Fibroblast of skin of right biceps (primary cell): ENCODE measurements at places on chromosomes 6 and 20.
A peak's percentile ranks its signal among the peaks of the same experiment; 100 is the strongest.

- no peak for DNase-seq
Measured at GRCh38 chr20:9279918-9280401, 211.1 kb downstream of the PLCB4 start.

DNA sequence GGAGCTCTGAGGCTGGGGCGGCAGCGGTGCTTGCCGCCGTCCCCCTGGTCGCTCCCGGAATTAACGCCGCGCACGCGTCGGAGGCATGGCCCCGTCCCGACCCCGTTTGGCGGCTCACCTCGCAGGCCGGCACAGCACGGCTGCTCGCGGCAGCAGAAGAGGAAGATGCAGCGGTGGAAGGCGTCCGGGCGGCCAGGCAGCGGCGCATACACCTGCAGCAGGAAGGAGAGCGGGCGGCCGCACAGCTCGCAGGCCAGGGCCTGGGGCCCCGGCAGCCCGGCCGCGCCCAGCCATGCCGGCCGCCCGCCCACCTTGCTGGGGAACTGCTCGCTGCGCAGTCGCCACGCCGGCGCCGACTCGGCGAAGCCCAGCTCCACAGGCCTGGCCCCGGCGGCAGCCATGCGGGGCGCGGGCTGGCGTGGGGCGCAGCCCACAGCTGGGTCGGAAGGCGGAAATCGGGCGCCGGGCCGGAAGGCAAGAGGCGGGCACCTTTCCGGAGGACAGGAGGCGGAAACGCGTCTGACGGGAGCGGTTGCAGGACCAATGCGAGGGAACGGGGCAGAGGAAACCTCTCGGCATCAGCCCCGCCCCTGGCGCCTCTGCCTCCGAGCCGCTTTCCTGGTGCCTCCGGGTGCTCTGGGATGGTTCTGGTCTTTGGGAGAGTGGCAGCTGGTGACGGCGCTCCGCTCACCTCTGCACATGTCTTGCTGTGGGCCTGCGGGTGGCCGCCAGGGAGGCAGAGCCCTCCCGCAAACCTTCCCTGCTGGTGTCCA is at the start of gene PDCD2:
PDCD2 (minus strand) TSS at position 457 of the 773 bp plus-strand sequence; CDS start at position 401, 56 bp downstream.
- DNase-seq: peak; percentile 89

DNA sequence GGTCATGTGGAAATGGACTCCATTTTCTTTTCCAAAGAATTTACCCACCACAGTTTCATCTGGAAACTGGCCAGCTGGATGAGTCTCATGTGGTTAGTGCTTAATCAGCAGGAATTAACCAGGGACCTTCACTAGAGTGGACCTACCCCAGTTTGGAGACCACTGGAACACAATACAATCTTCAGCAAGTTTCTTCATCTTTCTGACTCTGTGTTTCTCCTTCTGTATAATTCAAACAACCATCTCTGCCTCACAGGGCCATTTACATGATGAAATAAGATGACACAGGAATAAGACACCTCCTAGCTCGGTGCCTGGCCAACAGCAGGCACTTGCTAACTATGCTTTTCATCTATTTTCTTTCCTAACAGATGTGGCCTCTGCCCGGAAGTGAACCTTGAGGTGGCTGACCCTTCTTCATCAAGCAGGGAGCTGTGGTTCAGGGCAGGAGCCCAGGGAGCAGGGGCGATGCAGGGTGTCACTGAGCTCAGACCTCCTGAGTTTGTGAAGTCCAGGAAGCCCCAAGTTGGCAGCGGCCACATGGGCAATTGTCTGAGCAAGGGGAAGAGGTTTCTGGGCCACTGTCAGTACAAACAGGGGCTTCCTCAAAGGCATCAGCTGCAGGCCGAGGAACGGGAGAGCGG is 98.8 kb downstream of the SOD2 start:
- DNase-seq: peak; percentile 88

GRCh38 chr6:27468334-27468733 is 4.6 kb downstream of the ZNF184 start:
- peak; percentile 7 for DNase-seq

DNA sequence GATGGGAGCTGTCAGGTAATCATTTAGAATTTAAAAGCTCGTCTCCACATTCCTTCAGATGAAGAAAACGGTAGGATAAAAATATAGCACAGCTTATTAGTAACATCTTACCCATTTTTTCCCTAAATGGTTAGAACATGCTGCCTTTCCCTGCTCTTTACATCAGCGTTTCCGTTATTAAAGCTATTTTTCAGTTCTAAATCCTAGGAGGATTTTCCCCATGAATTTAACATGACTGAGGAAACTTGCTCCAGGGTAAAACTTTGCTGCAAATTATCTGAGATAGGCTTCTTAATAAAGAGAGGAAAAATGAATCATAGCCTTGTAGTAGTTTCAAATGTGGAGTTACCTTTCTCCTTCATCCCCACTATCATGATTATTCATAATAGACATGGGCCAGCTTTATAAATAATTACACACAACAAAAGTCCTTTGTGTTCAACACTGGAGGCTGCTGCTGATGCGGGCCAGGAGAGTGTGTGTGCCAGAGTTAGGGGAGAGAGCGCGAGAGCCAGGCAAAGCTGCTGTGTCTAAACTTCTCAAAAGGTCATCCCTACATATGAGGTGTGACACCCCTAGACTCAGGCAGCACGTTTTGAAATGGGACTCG is 24.4 kb downstream of the MYLIP start:
- DNase-seq: no peak

DNA sequence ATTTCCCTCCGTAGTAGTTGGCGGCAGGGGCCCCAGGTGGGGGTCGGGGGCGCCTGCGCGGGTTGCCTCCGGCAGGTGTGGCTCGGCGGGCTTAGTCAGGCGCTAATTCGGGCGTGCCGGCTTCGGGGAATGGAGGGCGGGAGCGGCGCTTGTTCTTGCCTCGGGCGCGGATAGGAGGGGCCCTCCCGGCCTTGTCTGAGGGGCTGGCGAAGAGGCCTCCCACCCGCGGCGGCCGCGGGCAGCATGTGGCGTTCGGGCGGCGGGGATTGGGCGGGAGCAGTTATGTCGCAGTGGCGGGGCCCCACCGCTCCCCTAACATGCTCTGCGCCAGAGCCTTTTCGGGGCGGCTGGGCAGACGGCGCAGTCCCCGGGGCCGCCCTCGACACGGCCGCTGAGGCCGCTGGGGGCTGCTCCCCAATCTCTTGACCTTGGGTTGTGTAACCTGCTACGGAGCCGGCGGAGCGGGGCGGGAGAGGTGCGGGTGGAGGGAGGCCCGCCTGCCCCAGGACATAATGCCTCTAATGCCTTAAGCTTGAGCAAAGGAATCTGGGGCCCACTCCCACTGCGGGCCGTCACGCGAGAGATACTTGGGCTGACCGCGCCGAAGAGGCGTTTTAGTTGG is 1.1 kb downstream of the AMD1 start:
- DNase-seq: peak; percentile 33

DNA sequence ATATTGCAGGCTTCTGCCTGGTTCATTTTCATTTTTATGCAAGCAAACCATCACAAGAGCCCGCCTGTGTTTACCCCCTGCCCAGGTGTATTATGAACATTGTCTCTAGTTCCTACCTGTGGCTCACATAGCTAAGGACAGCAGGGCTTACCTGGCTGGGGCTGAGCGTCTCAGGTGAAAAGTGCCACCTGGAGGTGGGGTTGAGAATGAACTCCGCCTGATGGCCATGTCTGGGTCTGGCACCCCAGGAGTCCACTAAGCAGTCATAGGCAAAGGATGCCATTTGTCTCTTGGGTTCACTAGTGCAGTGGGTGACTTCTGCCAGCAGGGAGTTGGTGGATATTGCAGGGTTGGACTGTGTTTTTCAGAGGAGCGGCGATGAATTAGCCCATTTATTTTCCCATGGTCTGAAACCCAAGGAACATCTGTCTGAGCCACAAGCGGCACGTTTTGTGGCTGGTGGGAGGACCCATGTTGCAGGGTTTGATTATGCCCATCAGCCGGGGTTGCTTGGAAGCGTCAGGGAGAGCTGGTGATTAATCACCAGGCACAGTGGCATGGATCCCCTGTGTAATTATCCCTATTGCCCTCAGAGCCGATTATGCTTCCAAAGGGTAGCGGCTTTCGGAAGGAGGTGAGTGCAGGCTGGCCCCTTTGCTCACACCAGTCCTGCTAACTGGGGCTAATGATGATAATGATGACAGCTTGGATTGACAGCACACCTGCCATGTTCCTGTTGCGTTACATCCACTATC is 92.1 kb downstream of the CDH26 start:
- no peak for DNase-seq

GRCh38 chr6:165876588-165876987 is 213.5 kb upstream of the PDE10A start:
- peak; percentile 31 for DNase-seq

DNA sequence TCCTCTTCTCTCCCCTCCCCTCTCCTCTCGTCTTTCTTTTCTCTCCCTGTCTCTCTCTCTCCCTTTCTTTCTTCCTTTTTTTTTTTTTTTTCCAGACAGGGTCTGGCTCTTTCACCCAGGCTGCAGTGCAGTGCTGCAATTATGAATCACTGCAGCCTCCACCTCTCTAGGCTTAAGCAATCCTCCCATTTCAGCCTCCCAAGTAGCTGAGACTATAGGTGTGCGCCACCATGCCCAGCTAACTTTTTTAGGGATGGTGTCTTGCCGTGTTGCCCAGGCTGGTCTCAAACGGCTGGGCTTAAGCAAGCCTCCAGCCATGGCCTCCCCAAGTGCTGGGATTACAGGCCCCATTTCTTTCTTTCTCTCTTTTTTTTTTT is 59.9 kb upstream of the NCOA3 start:
- no peak for DNase-seq

GRCh38 chr6:133184798-133185372 is 56.3 kb upstream of the EYA4 start:
- no peak for DNase-seq

GRCh38 chr20:60011512-60012507 is 53.6 kb downstream of the CDH26 start:
- DNase-seq: no peak

DNA sequence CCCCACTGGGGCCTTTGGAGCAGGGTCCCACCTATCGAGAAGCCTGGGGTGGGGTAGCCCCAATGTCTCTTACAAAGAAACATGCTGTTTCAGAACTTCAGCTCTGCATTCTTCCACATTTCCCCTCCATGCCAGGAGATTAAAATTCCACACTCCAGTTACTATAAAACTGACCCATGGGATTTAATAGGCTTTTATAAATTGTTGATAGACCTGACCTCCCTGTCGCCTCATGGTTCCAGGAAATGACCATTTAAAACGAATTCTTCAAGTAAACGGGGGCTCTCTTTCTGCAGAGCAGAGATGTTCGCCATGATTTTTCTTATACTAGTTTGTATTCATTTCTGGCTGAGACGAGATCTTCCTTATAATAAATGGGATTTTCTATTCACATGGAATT is 19.3 kb downstream of the RIN2 start:
- DNase-seq: no peak

GRCh38 chr6:117233145-117233544 is 32.2 kb upstream of the VGLL2 start:
- DNase-seq: peak; percentile 7

DNA sequence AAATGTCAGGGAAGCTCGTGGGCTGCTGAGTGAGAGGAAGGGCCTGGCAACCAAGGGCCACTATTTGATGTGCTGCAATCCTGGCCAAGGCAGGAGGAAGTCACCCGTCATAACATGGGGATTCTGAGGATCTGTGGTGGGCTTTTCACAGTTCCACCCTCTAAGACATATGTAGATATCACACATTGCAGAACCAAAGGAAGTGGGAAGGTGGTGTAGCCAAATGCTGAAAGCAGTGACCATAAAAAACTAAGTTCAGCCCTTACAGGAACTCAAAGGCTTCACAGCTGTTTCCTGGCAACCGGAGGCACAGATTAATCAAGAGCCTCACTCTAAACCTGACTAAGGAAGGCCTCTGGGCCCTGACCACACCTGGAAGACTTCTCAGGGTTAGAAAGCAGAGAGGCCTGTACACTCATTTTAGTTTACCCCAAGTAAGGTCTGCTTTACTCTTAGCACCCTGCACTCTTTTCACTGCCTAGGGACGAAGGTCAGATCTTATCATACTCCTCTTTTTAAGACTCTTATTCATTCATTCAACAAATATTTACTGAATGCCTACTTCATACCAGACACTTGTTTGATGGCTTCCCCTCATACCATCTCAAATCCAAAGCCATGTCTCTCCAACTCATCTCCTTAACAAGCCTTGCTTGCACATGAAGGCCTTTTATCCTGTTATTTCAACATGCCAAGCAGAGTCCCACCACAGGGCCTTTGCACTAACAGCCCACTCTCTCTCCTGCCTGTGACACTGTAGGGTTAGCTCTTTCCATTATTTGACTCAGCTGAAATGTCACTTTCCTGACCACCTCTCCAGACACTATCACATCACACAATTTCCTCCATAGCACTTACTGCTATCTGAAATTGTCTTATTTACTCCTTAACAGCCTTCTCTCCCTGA is 2.6 kb downstream of the UBE2V1 start:
- peak; percentile 34 for DNase-seq

GRCh38 chr6:53627391-53628218 is 38.0 kb downstream of the KLHL31 start:
- DNase-seq: no peak

GRCh38 chr20:62642666-62643520 is 590 bp downstream of the SLCO4A1 start:
- DNase-seq: no peak

- DNase-seq: no peak
Measured at GRCh38 chr6:134999107-134999506, 49.2 kb upstream of the ALDH8A1 start.

DNA sequence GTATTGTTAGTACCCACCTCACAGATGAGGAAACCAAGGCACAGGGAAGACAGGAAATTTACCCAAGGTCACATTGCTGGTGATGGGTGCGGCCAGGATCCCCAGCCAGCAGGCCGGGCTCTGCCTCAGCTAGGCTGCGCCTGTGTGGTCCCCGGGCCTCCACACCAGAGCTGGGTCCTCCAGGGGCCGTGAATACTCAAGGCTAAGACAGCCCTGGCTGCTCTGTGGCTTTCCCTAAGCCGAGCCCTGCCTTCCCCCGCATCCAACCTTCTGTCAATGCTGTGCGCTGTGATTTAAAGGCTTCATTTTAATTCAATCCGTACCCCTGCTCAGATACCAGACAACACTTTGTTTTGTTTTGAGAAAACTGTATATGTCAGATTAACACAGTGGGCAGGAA is 246.7 kb downstream of the TTLL2 start:
- DNase-seq: no peak

GRCh38 chr6:117600008-117600743 is 2.1 kb downstream of the GOPC start:
- DNase-seq: peak; percentile 27

GRCh38 chr6:97187951-97188350 is 95.1 kb downstream of the MMS22L start:
- DNase-seq: no peak

GRCh38 chr20:14902432-14903089 is 565.1 kb upstream of the FLRT3 start:
- no peak for DNase-seq
